ENCODE measurements at places on chromosomes 4 and X. TPM values are rescaled to one million over a fixed set of nuclear protein-coding genes. Genes with fewer than 3 reads are reported as not detected.

Gene CCDC120
- 3.5 TPM for total RNA-seq

Gene PHF8
- 39.3 TPM for total RNA-seq

DNA sequence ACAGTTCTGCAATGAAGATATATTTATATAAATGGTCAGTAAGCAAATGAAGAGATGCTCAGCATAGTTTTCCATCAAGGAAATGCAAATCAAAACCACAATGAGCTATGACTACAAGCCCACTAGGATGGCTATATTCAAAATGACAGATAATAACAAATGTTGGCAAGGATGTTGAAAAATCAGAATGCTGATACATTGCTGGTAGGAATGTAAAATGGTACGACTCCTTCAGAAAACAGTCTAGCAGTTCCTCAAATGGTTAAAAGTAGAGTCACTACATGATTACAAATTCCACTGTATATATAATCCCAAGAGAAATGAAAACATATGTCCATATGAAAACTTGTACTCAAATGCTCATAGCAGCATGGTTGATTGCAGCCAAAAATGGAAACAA lies 425.0 kb upstream of the ATOH1 start:
- no peak for DNase-seq

GRCh38 chr4:119110121-119110520 lies 25.5 kb upstream of the MYOZ2 start:
- no peak for DNase-seq

Gene COL4A6
- not detected for total RNA-seq

DNA sequence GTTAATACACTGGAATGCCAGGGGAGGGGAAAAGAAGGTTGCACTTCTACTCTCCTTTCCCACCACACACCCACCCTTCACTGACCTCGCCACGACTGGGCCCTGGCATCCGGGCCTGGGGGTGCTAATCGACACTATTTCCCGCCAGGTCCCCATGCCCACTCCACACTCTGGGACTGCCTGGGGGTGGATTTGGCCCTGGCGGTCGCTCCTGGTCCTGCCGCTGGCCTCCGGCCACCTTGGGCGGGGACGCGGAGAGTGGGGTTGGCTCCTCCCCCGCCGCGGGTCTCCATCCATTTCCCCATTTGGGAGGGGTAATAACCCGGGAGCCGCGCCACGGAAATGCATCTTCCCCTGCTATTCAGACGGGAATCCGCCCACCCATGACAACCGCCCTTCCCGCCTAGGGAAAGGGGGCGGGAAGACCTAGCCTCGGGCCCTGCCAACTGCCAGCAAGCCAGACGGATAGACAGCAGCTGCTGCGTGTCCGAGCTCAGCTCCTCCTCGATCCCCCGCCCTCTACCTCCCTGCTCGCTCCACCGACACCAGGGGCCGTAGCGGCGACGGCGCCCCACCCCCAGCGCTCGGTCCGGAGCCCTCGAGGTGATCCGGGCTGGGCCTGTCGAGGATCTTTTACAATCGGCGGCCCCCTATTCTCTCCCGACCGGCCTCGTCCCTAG lies 78.1 kb downstream of the RLIM start:
- DNase-seq = no peak

GRCh38 chrX:77160301-77160700 lies 286.9 kb upstream of the FGF16 start:
- no peak for DNase-seq

GRCh38 chr4:14379183-14379582 lies 623.1 kb upstream of the CPEB2 start:
- no peak for DNase-seq

GRCh38 chrX:66676413-66676812 lies 37.5 kb upstream of the EDA2R start:
- no peak for DNase-seq
